ENCODE measurements at places on chromosomes 5 and 9.

DNA sequence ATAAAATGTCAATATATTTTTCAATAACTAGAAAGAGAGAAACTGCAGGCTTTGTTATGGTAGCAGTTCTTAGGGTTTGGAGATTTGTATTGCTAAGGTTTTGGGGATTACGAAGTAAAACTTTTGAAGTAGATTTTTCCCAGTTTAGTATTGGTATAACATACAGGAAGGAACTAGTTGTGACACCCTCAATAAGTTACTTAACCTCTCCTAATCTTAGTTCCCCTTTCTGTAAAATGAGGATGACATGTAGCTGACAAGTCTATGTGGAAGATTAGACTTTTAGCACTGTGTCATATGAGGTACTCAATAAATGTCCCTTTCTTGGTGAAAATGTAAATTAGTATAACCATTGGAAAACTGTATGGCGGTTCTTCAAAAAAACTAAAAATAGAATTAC is 73.4 kb upstream of the ATG10 start:
- DNase-seq, result no peak

DNA sequence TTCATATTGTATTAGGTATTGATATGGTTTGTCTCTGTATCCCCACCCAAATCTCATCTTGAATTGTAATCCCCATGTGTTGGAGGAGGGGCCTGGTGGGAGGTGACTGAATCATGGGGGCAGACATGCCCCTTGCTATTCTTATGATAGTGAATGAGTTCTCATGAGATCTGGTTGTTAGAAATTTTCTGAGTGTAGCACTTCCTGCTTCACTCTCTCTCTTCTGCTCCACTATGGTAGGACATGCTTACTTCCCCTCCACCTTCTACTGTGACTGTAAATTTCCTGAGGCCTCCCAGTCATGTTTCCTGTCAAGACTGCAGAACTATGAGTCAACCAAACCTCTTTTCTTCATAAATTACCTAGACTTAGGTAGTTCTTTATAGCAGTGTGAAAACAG is 187.4 kb upstream of the SLC24A2 start:
- DNase-seq, result peak; percentile 30

DNA sequence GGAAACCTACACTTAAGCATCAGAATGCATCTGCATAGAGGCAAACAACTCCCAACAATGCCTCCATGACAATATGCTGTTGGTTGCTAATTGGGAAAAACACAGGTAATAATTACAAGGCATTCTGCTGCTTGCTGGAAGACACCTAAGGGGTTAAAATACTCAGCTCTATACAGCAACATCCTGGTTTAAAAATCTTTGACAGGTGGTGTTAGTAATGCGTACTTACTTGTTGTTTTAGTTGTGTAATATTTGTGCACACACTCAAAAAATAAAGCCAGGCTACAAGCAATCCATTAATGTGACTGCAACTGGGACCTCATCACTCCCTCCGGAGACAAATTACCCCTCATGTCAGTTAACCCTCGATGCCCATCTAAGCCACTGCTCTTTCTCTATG is 126.3 kb upstream of the ELL2 start:
- DNase-seq, result no peak

- no peak for DNase-seq
Observed at GRCh38 chr5:66242050-66242715, 98.1 kb downstream of the SREK1 start.

DNA sequence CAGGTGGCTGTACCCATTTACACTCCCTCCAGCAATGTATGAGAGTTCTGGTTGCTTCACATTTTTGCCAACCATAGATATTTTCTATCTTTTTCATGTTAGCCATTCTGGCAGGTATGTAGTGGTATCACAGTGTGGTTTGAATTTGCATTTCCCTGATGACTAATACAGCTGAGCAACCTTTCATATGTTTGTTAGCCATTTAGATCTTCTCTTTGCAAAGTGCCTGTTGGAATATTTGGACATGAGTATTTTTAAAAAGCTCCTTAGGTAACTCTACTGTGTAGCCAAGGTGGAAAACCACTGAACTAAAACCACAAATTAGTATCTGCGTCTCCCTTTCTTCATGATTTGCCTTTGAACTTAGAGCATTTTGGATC is 31.9 kb downstream of the IRF1 start:
- DNase-seq, result no peak

DNA sequence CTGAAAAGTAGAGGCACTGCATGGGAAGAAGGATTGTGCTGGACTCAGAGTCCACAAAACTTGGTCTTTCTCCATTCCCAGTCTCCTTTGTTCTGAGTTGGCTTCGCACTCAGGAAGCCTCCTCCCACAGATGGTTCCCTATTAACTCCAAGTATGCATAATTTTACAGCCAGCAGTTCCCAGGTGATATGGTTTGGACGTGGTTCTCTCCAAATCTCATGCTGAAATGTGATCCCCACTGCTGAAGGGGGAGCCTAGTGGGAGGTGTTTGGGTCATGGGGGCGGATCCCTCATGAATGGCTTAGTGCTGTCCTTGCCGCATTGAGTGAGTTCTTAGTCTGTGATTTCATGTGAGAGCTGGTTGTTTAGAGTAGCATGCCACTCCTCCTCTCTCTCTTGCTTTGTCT is 86.6 kb downstream of the FEM1C start:
- no peak for DNase-seq

GRCh38 chr5:82938901-82939725 is 138.1 kb downstream of the TMEM167A start:
- no peak for DNase-seq

DNA sequence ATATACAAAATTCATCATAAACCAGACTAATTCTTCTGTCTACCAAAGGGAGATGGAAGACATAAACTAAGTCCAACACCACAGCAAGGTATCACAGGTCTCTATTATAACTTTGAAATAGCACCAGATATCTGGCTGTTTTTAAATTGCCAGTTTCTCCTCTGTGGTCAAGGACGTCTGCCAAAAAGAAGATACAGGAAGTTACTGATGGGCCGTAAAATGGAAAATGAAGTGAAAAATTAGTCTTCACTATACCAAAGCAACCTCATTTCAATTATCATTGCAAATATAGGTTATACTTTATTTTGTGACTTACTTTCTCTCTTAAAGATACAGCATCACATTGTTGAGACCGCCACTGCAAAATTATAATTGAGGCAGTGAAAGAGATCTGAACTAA is 225.5 kb downstream of the NDUFS4 start:
- DNase-seq, result no peak

DNA sequence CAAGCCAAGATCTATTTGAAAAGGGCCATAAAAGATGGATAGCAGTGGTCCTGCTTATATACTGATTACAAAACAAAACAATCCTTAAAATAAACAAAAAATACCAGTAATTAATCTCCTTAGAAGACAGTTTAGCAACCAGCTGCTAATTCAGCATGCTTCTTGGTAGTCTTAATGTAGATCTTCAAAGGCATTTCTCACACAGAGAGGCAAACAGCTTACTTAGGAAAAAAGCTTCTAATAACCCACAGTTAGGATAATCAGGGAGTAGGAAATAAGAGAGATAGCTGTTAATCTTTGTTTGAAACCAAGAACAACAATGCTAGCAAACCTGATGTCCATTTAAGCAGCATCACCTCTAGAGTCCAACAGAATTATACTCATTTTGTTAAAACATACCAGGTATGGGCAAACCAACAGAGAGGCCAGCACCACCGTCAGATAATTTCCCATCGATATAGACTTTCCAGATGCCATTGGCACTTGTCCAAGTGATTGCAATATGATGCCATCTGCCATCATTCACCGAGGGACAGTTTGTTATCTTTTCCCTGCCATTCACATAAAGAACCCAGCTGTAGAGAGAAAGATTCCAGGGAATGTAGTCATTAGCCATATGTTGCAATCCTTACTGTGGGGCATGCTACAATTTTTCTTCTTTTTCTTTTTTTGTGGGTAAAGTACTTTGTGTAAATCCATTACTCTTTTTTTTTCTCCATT is 105.6 kb upstream of the TXNDC8 start:
- DNase-seq, result no peak

GRCh38 chr9:61667559-61668121 is 477.8 kb downstream of the SPATA31A7 start:
- DNase-seq, result no peak

DNA sequence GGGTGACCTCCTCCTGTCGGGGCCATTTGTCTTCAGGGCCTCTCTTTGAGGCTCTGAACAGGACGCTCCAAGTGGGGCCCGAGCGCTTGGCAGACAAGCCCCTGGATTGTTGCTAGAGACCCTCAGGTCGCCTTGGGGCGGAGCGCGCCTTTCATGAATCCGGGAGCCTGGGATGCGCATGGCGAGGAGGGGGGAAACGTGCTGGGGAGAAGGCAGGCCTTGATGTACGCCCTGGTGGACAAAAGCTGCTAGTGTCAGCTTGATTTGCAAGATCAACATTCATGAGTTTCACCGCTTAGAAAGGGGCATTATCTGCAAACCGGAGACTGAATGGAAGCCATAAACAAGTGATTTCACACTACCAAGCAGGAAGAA is 226.3 kb downstream of the SMARCA2 start:
- DNase-seq, result no peak

GRCh38 chr9:128627906-128628305 is 28.7 kb downstream of the DYNC2I2 start:
- no peak for DNase-seq

GRCh38 chr9:126301985-126302603 is 24.5 kb upstream of the MVB12B start:
- DNase-seq, result no peak

GRCh38 chr9:124448019-124448418 is 2.2 kb upstream of the ADGRD2 start:
- no peak for DNase-seq

Measured in activated T-cell treated with anti-CD3 and anti-CD28 coated beads for 24 hours (primary cell).